Neural crest cell (in vitro differentiated cells): ENCODE measurements at places on chromosomes 12 and 14. TPM values are rescaled to one million over a fixed set of nuclear protein-coding genes. Genes with fewer than 3 reads are reported as not detected.

- no peak for DNase-seq
These were observed 207.9 kb downstream of the SLC16A7 start for GRCh38 chr12:59803735-59804134.

DNA sequence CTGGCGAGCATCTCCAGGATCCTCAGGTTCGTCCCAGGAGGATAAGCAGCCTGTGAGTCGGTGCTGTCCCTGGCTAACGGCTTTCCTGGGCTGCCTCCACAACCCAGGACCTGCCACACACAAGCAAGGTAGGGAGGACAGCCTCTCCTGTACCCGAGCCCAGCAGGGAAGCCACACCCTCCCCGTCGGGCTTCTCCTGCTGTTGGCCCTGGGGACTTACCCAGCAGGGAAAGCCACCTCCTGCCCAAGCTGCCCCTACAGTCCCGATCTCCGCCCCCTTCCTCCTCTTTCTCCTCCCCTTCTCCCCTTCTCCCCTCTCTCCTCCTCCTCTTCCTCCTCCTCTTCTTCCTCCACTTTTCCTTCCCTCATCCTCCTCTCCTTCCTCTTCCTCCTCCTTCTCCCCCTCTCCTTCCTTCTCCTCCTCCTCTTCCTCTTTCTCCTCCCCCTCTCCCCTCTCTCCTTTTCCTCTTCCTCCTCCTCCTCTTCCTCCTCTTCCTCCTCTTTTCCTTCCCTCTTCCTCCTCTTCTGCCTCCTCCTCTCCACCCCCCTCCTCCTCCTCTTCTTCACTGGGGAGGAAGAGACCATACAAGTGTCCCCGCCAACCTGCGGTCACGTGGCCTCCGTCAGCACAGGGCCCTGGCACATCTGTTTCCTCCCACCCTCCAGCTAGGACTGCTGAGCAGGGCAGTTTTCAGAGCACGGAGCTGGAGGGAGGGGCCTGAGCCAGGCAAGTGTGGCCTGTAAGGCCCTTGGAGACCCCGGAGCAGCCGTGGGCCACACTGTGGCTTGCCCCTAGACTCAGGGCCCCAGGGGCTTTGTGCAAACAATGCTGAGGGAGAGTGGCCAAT is 17.3 kb upstream of the RFLNA start:
- DNase-seq = no peak

- DNase-seq = no peak
These were observed 221.3 kb upstream of the TMEM260 start for GRCh38 chr14:56358275-56358674.

DNA sequence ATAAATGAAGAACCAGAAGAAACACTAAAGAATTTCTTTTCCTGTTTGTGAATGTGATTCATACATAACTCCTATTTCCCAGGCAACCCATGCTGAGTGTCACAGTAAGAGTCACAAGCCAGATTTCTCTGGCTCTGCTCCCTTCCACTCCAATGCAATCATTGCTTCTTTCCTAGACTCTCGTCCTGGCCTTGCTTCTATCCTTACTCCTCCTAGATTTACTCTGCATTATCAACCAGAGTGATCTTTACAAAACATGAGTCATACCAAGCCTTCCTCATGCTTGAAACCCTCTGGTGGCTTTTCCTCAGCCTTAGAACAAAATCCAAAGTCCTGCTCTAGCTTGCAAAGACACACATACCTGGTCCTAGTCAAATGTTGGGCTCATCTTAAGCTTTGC is 13.3 kb downstream of the IL22 start:
- no peak for DNase-seq

Gene AMN
- total RNA-seq = 0.23 and 0.66 TPM in 2 replicates
